Cortex of kidney (tissue), 1 donor: ENCODE measurements at places on chromosomes 16 and 17.

DNA sequence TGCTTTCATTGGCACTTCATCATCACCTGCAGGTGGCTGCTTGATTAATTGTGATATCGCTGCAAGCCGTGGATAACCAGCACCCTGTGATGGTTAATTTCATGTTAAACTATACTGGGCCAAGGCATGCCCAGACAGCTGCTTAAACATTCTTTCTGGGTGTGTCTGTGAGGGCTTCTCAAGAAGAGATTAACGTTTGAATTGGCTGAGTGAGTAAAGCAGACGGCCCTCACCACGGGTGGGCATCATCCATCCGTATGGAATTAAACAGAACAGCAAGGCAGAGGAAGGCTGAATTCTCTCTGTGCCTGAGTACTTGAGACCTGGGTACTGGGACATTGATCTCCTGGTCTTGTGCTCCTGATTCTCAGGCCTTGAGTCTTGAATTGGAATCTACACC, 7.1 kb upstream of the ZNF213 start:
- no peak for DNase-seq

GRCh38 chr16:74788108-74788507, 13.5 kb upstream of the FA2H start:
- DNase-seq, result no peak

GRCh38 chr17:31224366-31224765, 72.7 kb downstream of the OMG start:
- DNase-seq, result no peak

GRCh38 chr16:24850289-24850938, 4.7 kb downstream of the SLC5A11 start:
- no peak for DNase-seq

DNA sequence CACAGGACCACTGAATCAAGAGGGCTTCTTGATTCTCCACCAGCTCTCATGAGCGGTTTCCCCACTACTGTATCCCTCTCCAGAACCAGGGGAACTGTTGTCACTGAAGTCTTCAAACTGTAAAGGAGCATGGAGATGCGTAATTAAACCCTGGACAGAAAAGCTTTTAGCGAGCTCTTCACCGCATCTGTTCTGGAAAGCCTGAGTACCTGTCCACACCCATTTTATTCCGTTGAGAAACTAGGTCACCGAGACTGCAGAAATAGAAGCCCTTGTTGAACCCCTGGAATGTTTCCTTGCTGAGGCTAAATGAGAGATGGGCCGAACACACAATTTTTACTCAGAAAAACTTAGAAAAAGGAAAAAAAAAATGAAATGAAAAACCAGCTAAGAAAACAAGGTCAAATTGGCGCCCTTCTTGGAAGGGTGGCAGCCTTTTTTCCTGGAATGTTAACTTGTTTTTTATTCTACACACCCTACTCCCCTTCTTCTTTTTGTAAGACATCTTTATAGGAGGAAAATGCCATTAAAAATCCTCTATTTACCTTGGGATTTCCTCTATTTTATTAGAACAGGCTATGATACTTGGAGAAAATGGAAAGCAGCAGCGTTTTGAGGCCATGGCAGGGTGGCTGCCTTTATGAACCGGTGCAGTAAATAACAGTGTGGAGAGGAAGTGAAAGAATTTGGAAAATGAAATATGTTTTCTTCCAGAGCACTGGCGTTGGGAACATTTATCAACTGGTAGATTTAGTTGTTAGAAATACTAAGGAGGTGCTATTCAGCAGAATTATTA, 52.6 kb upstream of the CRISPLD2 start:
- DNase-seq, result no peak

- DNase-seq, result no peak
These were observed 237.1 kb downstream of the NTN1 start for GRCh38 chr17:9258115-9259015.

DNA sequence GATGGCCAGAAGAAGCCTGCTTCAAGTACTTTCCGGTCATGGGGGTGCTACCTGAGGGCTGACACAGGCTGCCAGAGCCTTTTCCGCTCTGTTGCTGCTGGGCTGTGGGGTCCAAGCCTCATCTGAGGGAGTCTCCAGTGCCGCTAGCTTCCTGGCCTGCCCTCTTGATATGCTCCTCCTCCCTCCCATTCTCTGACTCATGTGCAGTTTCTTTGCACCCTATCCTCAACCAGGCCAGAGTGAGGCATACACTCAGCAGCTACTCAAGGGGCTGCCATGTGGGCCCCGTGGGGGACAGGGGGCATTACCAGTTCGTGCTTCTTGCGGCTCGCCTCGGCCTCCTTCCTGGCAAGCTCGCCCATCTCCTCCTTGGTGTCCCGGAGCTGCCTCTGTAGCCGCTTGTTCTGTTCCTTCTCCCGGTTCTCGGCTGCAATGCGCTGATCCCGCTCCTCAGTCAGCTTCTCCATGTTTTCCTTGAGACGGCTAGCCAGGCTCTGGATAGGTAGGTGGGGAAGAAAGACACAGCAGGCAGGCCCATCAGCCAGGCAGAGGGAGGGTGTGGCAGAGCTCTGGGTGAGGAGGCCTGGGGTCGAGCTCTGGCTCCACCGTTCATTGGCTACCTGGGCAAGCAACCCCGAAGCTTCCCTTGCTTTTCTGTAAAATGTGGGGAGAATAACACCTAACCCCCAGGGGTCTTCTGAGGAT, 43.8 kb downstream of the PIPOX start:
- no peak for DNase-seq

- DNase-seq, result no peak
These were observed 33.5 kb downstream of the KANSL1 start for GRCh38 chr17:46159686-46160085.

- no peak for DNase-seq
These were observed 32.5 kb upstream of the LGALS9 start for GRCh38 chr17:27598337-27599050.

DNA sequence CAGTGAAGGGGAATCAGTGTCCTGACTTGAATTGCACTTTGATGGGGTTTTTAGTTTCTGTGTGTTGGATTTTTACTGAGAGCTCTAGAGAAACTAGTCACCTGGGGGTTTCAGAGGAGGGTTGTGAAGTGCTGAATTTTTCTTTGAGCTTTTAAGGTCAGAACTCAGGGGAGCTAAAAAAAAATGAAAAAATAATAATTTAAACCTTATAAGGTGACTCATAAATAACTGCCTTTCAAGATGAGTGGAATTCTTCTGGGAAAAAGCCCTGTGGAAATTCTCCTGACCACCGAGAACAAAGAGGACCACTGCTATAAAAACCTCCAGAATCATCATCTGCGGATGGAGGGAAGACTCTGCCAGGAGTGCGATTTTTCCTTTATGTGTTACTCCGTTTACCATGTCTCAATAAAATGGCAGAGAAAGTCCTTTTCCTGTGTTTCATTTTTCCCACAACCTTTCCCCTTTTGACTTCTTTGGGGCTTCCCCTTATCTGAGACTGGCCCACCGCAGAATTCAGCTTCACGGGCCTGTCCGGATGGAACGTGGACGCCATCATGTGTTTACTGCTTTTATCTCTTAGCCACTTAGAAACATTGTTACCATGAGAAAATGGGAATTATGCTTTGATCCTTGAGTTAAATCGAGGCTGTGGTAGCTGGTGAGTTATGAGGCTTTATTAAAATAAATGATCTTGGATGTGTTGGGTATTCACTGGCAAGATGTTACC, 39.7 kb downstream of the RPTOR start:
- DNase-seq, result no peak

- no peak for DNase-seq
These were observed 28.6 kb upstream of the ENDOV start for GRCh38 chr17:80386341-80386740.

DNA sequence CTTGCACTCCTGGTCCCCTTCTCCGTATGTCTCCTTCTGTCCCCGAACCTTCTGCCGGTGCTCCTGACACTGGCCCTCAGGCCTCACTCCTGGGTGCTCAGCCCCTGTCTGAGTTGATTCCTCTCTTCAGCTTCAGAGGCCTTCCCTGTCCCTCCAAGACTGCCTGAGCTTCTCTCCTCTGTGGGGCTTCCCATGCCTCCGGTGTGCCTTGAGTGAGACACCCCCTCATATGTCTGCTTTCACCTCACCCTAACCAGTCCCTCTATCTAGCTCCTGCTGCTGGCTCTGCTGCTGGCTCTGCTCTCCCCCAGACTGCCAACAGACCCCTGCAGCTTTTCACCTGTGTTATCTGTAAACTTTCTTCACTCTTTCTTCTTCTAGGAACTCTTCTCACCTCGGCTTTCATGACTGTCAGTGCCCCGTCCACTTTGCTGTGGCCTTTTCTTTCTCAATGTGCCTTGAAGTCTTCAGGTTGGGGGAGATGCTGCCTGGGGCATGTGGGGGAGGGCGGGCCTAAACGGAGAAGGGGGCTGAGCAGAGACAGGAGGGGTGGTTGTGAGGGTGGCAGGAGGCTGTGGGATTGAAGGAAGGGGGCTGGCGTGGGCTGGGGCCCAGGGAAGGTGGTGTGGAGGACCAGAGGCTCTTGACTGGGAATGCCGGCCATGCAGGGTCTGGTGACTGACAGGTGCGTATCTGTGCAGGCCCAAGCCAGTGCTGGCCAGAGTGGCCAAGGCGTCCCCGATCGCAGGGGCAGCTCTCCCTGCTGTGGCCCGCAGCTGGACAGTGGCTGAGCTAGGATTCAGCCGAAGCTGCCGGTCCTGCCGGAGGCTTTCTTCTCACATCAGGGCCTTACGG, 81.3 kb downstream of the METRNL start:
- no peak for DNase-seq

DNA sequence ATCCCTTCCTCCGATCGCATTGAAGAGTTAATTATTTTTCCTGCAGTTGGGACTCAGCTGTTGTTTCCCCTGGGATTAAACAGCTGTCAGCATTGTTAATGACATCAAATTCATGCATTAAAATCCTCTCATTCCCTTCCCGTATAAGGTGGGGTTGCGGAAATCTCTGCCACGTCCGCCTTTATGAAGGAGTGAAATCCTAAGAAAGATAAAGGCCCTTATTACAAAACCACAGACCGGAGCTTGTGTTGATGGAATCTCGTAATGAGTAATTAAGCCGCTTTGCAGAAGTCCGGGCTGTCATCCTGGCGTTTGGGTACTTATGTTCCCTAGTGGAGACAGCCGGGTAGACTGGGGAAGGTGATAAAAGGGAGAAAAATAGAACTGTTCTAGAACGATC, 627.6 kb downstream of the MAF start:
- no peak for DNase-seq

GRCh38 chr17:27968206-27968732, 74.2 kb upstream of the NLK start:
- DNase-seq, result no peak

- DNase-seq, result no peak
These were observed 173.2 kb upstream of the MYOCD start for GRCh38 chr17:12492450-12492849.

DNA sequence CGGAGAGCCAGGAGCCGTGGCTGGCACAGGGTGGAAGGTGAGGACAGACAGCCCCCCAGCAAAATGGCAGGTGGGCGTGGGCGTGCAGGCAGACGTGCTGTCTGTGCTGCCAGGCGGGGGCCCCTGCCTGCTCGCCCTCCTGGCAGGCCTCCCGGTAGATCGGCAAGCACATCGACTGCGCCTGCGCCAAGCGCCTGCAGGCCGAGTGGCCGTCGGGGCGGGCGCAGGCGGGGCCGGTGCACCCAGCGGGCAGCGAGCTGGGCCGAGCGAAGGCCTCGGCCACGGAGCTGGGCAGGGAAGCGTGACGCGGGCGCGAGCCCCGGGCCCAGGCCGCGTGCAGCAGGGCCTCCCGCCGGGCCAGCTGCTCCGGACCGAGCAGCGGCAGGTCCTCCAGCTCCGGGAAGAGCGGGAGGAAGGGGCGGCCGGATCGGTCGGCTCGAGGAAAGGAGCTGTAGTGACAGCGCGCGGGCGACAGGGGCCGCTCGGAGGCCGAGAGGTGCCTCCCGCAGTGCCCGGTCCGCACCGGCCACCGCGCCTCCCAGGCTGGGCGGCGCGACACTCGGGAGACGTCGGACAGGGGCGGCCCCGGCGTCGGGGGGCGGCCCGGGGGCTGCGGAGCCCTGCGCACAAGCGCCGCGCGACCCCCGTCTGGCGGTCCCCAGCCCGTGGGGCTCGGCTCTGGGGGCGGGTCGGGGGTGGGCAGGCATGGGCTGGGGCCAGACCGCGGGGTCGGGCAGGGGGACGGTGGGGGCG, 16.9 kb downstream of the GRIN2C start:
- DNase-seq, result no peak

DNA sequence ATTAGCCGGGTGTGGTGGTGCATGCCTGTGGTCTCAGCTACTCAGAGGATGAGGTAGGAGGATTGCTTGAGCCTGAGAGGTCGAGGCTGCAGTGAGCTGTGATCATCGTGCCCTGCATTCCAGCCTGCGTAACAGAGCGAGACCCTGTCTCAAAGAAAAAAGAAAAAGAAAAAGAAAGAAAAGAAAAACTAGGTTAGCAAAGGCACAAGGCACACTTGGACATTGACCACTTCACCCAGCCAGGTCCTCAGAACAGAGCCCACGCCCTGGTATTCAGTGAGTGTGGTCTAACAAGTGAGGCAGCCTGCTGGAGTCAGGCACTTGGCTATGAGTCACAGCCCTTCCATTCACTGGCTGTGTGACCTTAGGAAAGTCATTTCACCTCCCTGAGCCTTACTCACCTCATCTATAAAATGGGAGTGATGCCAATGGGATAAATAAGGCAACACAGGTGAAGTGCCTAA, 10.4 kb downstream of the MILR1 start:
- no peak for DNase-seq

DNA sequence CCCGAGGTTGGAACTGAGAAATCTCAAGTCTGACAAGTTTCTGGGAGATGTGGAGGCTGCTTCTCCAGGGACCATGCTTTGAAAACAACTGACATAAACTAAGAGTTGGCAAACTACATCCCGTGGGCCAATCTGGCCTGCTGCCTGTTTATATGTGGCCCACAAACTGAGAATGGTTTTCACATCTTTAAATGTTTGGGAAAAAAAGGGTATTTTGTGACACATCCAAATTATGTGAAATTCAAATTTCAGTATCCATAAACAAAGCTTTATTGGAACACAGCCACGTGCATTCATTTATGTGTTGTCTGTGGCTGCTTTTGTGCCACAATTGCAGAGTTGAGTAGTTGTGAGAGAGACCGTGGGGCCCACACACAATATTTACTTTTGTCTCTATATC, 163.8 kb upstream of the PIRT start:
- no peak for DNase-seq

DNA sequence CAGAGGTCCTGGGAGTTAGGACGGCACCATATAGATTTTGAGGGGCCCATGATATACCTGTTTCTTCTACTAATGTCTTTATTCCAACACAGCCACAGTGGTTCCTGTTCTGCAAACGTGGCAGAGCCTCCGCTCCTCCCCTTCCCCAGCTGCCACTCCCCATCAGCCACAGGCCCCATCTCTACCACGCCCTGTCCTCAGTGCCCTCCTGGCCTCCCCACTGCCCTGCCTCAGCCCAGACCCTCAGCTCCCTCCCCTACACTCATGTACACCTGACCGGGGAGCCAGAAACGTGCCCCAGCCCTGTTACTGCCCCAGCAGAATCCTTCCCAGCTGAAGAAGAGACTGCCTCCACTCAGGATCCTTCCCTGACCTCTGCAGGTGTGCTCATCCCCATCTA, 11.9 kb upstream of the RBFOX3 start:
- DNase-seq, result no peak

- DNase-seq, result no peak
These were observed 16.5 kb upstream of the CLEC18C start for GRCh38 chr16:70157105-70157476.

- no peak for DNase-seq
These were observed 1.5 kb downstream of the TNFRSF12A start for GRCh38 chr16:3021449-3022207.
